ENCODE measurements at places on chromosomes 7 and 10.

GRCh38 chr7:49769285-49769857, 4.1 kb upstream of the VWC2 start:
- no peak for DNase-seq

GRCh38 chr7:11127114-11127785, 153.6 kb downstream of the PHF14 start:
- no peak for DNase-seq

DNA sequence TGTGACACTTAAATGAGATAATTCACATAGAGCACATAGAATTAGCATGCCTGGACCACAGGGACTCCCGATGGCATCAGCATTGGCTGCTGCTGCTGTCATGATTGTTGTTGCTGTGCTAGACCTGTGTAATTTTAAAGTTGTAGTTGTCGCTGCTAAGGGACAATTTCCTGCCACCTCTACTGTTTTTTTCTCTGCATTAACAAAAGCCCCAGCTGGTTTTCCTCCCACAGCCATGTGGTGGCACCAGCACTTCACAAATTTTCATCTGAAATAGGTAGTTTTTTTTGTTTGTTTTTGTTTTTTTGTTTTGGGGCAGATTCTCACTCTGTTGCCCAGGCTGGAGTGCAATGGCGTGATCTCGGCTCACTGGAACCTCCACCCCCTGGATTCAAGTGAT, 25.4 kb upstream of the PRXL2A start:
- DNase-seq: no peak

DNA sequence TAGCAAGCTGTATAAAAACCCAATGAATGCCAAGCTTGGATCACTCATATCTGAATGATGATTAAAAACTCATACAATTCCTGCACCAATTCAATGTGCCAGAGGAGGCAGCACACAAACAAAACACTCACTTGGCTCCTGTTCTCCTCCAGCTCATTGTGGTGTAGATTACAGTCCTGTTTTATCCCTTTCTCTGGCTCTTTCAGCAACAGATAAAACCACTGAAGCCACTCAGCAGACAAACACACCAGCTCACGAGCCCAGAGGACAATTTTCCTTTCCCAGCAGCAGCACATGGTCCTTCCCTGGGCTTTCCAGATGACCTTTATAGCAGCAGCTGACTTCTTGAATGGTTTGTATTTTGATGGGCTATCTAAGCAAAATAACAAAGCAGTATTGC, 107.3 kb upstream of the STARD3NL start:
- no peak for DNase-seq

GRCh38 chr10:86646532-86646931, 7.8 kb upstream of the OPN4 start:
- no peak for DNase-seq

DNA sequence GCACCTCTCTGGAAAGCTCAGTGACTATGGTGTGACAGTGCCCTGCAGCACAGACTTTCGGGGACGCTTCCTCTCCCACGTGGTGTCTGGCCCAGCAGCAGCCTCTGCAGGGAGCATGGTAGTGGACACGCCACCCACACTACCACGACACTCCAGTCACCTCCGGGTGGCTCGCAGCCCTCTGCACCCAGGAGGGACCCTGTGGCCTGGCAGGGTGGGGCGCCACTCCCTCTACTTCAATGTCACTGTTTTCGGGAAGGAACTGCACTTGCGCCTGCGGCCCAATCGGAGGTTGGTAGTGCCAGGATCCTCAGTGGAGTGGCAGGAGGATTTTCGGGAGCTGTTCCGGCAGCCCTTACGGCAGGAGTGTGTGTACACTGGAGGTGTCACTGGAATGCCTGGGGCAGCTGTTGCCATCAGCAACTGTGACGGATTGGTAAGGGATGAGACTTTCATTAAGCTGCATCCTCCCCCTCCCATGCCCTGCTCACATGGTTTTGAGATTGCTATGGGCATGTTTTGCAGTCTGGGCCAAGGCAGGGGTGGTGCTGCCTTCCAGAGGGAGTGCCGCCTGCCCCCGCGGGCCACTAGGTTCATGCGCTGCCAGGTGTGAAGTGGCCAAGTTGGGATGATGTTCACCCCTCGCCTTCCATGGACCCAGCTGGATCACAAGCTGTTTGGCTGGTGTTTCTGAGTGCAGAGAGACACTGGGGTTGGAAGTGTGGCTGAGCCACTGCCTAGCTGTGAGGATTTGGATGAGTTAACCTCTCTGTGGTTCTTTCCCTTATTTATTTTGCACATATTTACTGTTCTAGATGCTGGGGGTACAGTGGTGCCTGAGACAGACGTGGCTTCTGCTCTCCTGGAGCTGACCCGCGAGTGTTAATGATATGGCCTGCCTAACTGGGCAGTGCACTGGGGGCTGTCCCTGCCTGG, 2.5 kb downstream of the ADAMTS14 start:
- DNase-seq: no peak

GRCh38 chr10:80444646-80445319, 9.3 kb upstream of the TSPAN14 start:
- DNase-seq: peak; percentile 49

DNA sequence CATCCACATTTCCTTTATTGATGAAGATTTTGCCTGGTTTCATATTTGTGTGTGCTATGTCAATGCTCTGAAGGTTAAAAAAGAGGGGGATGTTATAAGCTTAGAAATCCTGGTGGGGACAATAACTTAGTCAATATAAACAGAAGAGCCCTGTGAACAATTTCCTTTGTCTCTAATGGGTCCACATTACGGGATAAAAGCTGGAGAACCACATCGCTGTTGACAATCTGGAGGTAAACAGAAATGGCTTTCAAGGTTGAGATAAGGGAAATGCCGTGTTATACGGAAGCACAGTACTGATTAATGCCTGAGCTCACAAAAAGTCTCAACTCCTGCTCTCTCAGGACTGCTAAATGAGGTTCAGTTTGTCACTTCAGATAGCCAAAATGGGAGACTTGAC, 16.8 kb downstream of the ASAH2 start:
- DNase-seq: no peak

DNA sequence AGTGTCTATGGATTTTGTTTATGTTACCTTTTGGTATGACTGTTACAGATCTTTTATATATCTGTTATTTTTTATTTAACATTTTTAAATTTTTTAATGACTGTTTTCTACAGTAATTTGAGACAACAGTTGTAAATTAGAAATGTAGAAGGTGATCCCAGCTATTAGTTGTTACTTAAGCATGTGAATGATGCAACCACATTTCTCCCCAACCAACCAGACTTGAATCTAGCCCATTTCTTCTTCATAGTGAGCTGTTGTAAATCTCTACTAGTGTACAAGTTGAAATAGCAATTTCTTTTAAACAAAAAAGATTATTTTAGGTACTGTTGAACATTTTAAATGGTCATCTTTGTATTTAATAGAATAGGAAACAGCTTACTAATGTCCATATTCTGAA, 18.0 kb downstream of the TMEM106B start:
- no peak for DNase-seq

DNA sequence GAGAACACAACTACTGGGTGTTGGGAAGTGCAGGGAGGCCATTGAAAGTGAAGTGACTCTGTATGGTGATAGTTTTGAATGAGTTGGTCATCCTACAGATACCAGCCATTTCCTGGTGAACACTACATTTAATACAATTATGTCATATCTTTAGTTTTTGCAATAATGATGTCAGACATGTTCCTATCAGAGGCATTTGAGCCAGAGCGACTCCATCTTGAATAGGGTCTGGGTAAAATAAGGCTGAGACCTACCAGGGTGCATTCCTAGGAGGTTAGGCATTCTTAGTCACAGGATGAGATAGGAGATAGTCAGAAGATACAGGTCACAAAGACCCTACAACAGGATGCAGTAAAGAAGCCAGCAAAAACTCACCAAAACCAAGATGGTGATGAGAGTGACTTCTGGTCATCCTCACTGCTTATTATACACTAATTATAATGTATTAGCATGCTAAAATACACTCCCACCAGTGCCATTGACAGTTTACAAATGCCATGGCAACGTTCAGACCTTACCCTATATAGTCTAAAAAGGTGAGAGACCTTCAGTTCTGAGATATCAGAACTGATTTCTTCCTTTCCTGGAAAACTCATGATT, 28.2 kb downstream of the ADK start:
- no peak for DNase-seq

- no peak for DNase-seq
These were observed 109.6 kb downstream of the NKX6-2 start for GRCh38 chr10:132676193-132676891.

- DNase-seq: no peak
These were observed 554.3 kb downstream of the GRM8 start for GRCh38 chr7:126698446-126698845.

DNA sequence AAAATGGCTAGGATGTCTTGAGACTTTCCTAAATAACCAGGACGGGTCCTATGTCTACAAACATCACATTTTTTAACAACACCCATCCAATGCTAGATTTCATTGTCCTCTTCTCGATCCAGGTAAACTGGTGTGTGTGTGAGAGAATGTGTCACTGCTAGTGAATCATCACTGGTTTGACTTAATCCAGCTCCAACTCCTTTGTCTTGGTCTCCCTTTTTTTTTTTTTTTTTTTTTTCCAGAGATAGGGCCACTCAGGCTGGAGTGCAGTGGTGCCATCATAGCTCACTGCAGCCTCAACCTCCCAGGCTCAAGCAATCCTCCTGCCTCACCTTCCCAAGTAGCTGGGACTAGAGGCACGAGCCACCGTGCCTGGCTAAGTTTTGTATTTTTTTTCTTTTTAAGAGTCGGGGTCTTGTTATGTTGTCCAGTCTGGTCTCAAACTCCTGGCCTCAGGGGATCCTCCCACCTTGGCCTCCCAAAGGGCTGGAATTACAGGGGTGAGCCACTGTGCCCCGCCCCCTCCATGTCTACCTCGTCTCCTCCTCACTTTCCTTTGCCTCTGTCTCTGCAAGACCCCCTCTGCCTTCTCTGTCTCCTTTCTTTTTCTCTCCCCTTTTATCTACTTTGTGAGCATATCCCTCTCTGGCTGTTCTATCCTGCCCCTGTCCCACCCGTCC, 2.2 kb upstream of the UFSP1 start:
- no peak for DNase-seq

- no peak for DNase-seq
These were observed 22.1 kb upstream of the STEAP4 start for GRCh38 chr7:88328787-88329186.

DNA sequence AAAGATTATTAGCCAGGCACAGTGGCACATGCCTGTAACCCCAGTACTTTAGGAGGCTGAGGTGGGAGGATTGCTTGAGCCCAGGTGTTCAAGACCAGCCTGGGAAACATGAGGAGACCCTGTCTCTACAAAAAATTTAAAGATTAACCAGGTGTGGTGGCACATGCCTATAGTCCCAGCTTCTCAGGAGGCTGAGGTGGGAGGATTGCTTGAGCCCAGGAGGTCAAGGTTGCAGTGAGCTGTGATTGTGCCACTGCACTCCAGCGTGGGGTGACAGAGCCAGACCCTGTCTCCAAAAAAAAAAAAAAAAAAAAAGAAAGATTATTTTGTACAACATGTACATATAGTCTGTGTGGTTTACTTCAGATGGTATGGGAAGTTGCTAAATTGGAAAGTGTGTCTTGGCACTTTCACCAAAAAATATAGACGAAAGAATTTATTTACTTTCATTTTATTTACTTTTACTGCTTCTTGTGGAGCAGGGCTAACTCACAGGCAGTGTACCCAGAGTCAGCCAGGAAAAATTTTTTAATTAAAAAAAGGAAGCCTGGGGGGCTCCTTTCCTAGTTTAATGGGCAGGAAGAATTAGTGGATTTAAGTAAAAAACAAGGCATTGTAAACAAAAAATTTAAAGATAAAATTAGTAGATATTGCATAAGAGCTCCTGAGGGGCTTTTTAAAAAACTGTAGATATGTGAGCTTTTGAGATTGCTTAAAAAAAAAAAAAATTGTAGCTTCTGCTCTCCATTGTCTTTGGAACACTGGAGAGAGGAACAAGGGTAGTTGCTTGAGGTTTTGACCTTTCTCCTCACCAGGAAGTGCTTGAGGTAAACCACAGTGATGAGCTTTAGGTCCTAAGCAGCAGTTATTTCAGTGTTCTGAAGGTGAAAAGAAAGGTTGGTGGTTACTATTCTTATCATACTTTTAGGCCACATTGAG, 44.6 kb upstream of the VDAC2 start:
- no peak for DNase-seq

DNA sequence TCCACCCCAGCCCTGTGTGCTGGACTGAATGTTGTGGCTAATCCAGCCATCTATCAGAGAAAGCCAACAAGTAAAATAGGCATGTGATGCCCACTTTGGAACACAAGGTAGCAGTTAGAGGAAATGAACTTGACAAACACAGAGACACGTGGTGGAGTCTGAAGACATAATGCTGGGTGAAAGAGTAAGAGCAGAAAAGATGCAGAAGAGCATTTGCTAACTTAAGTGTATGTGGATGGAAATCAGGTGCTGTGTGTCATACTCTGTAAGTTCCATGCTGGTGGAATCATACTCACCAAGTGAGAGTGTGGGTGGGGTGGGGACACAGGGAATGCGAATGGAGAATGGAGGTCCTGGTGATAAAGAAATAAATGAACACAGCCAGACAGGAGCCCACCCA, 22.8 kb downstream of the WDFY4 start:
- DNase-seq: no peak

DNA sequence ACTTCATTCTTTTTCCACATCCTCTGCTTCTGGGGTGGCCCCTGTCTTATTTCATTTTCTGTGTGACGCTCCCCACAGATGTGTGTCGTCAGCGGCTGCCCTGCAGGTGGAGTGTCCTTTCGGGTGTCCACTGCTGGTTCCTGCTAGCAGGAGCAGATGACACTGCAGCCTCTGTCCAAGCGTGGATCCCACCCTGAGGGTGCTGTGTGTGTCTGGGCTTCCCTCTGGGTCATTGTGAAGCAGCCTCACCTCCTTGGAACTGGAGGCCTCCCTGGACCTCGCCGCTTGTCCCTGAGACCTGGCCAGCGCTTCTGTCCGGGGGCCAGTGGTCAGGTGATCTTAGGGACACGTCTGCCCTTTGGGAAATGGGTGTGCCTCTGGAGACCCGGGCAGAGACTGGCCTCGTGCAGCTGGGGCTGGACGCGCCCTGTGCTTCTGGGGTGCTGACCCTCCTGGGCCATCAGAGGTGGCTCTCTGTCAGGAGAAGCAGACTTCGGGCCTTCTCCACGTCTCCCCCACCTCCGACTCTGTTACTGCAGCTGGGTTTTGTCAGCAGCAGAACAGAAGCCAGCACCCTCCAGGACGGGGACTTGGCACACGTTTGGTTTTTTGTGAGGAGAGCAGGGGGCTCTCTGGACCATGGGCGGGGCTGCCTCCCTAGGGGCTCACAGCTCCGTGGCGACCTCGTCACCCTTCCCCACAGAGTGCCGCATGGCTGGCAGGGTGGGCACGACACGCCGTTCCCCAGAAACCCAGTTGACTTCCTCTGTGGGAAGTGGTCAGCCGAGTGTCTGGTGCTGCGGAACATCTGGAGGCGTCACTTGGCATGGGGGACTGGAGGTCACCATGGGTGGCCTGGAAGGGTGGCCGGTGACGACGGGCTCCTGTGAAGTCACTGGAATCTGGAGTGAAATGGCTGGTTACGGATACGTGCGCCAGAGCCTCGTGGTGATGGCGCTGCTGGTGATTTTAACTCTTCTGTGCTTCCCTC, 48.4 kb downstream of the INPP5A start:
- DNase-seq: no peak

Measured in fibroblast of skin of left biceps (primary cell).